ENCODE measurements at places on chromosomes 16 and 17.

- no peak for DNase-seq
These were observed 26.1 kb upstream of the UBE2I start for GRCh38 chr16:1283296-1283695.

DNA sequence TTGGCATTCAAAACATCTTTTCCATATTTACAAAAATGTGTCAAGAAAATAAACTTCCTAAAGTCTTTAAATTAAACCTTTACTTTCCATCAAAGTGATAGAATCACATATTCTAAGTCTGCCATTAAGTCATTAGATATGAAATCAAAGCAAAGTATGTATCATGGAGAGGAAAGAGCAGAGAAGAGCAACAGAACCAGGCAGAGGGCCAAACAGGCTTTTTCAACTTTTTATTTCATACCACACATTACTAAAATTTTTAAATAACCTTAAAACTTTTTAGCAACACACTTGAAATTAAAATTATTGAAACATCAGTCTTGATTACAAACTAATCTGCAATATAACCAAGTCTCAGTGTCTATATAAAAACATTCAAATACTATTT, 13.8 kb downstream of the SIAH1 start:
- no peak for DNase-seq

DNA sequence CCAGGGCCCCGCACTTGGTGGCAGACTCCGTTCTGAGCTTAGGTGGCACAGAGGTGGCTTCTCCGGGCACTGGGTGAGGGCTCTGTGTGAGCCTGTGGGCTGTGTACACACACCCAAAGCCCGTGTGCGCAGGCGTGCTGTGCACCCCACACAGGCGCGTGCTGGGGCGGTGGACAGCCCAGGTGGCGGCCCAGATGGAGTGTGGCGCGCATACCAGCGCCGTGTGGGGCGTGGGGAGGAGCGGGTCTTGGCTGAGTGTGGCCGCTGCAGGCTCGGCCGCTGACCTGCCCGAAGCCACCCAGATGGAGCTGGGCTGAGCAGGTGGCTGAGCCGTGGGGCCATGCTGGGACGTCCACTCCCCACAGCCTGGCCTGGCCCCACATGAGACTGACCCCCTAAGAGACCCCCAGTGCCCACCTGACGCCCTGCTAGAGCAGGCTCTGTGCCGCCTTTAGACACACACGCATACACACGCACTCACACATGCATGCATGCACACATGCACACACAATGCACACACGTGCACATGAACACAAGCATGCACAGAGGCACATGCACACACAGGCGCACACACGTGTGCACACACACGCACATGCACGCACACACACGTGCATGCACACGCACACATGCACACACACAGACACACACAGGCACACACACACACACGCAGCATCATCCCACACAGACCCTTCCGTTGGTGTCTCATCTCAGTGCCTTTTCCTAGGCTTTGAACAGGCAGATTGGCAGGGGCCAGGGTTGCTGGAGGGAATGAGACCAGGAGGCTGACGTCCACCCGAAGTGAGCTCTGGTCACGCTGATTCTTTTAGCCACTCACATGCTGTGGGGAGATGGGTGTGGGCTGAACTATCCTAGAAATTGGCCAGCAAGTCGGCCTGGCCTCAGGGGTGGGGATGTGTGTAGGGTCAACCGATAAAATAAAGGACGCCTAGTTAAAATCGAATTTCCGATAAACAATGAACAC, 2.1 kb downstream of the PRR35 start:
- DNase-seq: no peak

- DNase-seq: no peak
These were observed 77.6 kb downstream of the EMP2 start for GRCh38 chr16:10502776-10503175.

DNA sequence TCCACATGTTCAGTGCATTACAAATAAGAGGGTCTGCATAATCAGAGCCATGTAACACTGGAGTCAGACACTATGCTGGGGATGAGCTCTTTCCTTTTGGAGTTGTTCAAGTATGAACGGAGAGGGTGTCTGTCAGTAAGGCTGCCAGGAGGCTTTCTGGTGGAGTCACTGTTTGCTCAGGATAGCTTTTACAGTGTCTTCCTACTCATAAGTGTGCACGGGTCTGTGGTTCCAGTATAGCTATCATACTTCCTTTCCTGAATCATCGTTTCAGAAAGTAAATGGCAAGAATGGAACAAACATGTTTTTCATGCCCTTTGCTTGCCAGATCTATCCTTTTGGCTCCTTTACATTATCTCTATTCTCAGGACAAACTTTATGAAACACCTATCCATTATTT, 152.7 kb upstream of the CDH11 start:
- no peak for DNase-seq

DNA sequence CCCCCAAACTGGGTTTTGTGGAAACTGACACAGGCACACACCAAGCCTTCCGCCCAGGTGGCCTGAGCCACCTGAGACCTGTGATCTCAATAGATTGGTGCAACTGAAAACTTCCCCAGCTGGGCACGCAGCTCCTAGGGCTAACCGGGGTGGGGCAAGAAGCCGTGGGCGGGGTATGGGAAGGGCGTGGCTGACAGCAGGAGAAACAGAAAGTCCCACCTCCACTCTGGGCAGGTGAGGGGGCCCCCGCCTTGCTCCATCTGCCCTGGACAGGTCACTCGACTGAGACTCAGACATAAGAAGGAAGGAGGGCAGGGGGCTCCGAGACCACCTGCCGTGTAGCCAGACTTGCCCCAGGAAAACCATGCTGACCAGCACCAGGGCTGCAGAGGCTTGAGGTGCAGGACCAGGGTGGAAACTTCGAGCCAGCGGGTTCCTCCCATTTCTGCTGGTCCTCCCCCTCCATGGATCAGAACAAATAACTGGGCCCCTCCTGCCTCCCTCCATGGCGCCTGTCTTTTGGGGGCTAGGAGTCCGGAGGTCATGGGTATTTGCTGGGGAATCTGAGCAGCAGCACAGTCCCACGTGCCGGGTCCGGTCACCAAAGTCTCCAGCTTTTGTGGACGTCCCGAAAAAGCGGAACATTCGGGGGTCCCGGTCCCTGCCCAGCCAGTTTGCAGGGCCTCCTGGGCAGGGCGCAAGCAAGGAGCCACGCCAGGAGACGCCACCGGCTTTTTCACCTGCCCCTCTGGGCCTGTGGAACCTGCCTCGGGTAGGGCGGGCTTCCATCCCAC, 1.3 kb downstream of the TIMP2 start:
- no peak for DNase-seq

DNA sequence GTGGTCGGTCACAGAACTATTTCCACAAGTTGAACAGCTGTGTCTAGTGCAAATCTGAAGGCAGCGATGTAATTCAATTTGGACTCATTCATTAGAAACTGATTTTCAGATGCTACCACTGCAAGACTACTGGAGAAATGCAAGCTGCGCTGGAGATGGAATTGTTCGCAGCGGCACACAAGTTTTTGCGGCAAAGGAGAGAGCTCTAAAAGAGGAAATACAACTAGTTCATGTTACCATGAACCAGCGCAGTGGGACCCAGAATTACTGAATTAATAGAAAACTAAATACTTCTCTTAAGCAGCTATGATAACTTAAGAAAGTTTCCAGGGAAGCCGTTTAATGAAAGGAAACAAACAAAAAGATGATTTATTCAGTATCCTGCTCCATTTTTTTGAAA, 1.9 kb downstream of the CREBBP start:
- DNase-seq: no peak

- no peak for DNase-seq
These were observed 36.7 kb downstream of the TK2 start for GRCh38 chr16:66513111-66513723.

DNA sequence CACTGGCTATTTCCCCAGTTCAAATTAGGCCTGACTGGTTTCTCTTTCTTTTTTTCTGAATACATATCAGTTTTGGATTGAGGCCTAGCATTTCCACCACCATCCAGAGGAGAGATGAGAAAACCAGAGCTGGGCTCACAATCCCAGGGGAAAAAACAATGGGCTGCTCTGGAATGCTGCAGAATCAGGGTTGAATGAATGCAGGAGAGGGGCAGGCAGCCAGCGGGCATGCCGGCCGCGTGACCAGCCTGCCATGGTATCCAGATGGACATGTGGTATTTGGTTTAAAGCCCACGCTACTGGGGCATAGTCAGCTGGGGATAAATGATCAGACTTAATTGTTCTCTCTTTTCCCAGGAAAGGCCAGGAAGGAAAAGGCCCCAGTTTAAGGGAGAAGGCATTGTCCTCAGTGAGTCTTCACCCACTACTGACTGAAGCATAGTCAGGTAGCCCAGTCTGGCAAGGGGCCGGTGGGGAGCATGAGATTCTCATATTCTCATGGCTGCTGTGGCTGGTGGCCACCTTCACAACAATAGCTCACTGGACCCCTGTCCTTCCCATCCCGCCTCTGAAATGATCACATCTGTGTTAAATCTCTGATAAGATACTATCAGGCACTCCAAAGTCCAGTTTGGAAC, 38.7 kb upstream of the RHOT1 start:
- no peak for DNase-seq

- no peak for DNase-seq
These were observed 153.5 kb upstream of the CDC42EP4 start for GRCh38 chr17:73465130-73465952.

DNA sequence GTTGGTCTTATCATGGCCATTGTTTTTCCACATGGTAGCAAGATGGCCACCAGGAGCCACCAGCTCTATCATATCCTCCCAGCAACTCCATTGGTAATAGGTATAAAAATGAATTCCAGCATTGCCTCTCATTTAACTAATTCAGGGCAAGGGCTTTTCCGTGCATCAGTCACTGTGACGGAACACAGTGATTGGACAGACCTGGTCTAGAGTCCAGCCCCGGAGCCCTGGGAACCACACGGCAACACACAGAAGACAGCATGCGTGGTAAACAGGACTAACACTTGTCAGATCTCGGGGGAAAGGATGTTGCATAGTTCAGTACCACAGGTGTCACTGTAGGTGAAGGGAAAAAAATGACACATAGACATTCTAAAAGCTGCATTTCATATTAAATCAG, 638.0 kb upstream of the RBFOX1 start:
- no peak for DNase-seq

DNA sequence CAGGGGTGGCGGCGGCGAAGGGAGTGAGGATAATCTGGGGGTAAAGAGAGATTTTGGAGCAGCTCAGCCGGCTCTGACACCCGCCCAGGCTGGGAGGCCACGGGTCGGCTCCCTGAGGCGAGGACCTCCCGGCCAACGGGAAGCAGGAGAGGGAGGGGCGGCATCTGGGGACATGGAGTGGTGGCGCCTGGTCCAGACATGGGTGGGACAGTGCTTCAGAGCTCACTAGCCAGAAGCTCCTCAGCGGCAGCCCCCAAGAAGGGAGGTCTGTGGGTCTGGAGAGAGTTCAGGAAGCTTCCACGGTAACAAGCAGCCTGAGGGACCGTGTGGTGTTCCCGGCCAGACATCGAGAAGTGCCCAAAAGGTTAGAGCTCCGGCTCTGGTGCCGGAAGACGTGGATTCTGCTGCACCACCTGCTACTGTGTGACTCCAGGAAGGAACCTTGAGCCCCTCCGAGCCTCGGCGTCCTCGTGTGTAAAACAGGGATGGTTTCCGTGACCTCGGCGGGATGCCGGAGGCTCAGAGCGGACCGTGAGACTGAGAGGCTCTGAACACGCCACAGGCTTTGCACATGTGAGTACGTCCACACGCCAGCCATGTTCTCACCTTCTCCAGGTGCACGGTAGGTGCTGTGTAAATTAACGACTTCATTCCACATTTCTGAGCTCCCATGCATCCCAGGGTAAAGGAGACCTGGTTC, 56.9 kb downstream of the TIMM22 start:
- DNase-seq: no peak

- DNase-seq: no peak
These were observed 2.9 kb upstream of the AOC3 start for GRCh38 chr17:42848093-42848492.

DNA sequence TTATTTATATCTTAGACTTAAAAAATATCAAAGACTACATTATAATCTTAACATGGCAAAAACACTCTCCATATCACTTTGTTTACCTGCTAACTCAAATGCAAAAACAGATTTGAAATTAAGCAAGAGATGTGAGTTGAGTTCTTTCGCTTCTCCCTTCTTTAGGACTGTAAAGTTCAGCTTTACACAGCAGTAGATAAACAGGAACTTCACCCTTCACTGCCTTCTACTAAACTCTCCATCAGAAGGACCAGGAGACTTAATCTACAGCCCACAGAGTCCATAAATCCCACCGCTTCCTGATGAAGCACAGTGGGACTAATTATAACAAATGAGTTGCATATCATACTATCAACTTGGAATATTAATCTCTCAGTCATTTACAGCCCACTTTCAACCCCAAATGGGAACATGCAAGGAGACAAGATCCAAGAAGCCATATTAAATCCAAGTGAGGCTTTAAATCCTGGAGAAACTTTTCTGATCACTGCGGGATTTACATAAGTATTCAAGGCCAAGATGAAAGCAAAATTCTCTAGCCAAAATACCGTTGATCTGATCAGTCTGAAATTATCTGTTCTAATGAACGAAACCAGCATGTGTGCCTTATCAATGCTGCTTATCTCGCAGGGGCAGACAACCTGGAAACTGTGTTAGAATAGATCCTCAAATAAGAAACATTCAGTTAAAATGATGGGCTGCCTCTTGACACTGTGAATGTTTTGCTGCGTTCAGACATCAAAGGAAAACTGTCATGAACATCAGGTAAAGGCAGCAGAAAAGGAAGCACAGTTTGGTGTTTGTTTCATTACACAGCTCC, 1.6 kb downstream of the AMFR start:
- no peak for DNase-seq

GRCh38 chr16:11133344-11133943, 122.6 kb downstream of the SOCS1 start:
- no peak for DNase-seq

DNA sequence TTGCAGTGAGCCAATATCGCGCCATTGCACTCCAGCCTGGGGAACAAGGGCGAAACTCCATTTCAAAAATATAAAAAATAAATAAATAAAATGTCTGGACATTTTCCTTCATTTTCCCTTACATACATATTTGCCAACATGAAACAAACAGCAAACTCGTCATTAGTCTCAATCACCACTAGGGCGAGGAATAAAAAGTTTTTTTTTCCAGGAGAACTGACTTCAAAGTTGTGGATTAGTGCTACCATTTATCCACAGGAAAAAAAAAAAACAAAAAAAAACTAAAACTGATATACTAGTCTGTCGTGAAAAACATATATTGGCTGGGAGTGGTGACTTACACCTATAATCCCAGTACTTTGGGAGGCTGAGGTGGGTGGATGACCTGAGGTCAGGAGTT, 77.0 kb upstream of the MTMR4 start:
- no peak for DNase-seq

DNA sequence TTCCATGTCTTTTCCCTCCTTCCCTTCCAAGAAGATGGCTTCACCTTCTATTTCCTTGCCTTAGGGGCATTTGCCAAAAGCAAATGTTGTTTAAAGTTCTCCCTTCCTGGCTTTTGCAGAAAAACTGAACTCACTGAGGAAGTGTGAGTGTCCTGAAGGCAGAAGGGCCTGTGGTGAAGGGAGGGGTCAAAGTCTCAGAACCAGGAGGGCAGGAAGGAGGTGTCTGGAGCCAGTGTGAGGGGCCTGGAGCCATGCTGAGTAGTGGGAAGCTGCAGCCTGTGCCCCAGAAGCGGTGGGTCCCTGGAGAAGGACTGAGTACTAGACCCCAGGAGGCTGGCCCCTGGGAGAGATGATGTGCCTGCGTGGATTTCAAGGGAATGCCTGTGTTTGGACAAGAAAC, 23.8 kb upstream of the SUPT4H1 start:
- no peak for DNase-seq

- no peak for DNase-seq
These were observed 202.6 kb downstream of the SHISA9 start for GRCh38 chr16:13103831-13104530.
